ENCODE measurements at places on chromosomes 13 and 19. TPM values are rescaled to one million over a fixed set of nuclear protein-coding genes. Genes with fewer than 3 reads are reported as not detected.

RGCC gene
- 0.51 TPM for total RNA-seq

CGB1 gene
- not detected for total RNA-seq

CD79A gene
- 0.11 TPM for total RNA-seq

KIR2DL4 gene
- not detected for total RNA-seq

KANK3 gene
- 0.35 TPM for total RNA-seq
